ENCODE measurements at places on chromosomes 16 and 17. TPM values are rescaled to one million over a fixed set of nuclear protein-coding genes. Genes with fewer than 3 reads are reported as not detected.
A peak's percentile ranks its signal among the peaks of the same experiment; 100 is the strongest.

- H3K4me1 ChIP-seq: no peaks in the 10 kb centered on the region
- no peak overlapping the region for H3K4me3 ChIP-seq
- no peak overlapping the region for H3K27ac ChIP-seq
- H3K36me3 ChIP-seq: no peaks in the 10 kb centered on the region
- H3K27me3 ChIP-seq: no peaks in the 10 kb centered on the region
These were observed 20.0 kb downstream of the CHAD start for GRCh38 chr17:50448643-50449042.

The RNF157 gene
- total RNA-seq: 17.7 TPM

The C16orf86 gene
- total RNA-seq: 3.2 TPM

The MT1G gene
- not detected for total RNA-seq

The TAT gene
- total RNA-seq: not detected

The NOD2 gene
- 11.7 TPM for total RNA-seq

The SYCE1L gene
- 15.8 TPM for total RNA-seq

The CD300E gene
- total RNA-seq: not detected

The ZNF750 gene
- not detected for total RNA-seq

The SLC5A2 gene
- total RNA-seq: 3.8 TPM

GRCh38 chr16:19291475-19291874, 5.9 kb downstream of the CLEC19A start:
- DNase-seq: no peak
- H3K36me3 ChIP-seq: no peaks in the 10 kb centered on the region
- no peaks in the 10 kb centered on the region for H3K4me1 ChIP-seq
- H3K27ac ChIP-seq: no peak overlapping the region

The ARHGDIG gene
- total RNA-seq: not detected

The SBK1 gene
- 20.2 TPM for total RNA-seq

- no peaks in the 10 kb centered on the region for H3K27me3 ChIP-seq
- H3K4me3 ChIP-seq: no peak overlapping the region
- no peak for DNase-seq
These were observed 14.2 kb downstream of the USP10 start for GRCh38 chr16:84714028-84714427.

DNA sequence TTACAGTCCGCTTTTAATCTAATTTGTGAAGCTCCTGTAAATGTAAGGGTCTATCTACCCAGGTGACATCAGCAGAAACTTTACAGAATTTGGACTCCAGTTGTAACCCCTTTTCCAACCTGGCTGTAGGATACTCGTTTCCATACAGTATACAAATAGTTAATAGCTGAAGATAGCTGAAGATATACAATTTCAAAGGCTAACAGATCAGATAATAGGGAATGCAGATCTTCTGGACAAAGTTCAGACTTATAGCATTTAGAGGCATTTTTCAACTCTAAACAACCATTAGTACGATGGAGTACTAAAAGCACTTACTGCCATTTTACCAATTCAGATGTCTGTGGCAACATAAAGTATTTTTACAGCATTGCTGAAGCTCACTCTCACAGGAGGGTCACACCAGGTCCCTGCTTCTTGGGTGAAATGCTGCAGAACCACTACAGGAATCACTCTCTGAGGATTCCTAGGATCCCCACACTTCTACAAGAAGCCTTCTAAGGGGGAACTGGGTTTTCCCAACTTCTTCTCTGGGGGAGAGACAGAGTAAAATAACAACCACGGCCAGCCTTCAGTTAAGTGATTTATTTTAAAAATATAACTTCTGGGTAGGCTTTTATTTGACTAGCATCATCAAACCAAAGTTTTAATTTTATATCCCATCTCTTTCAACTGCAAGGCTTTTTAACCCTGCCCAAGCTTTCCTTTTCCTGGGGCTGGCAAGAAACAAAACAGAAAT, 2.9 kb downstream of the VEZF1 start:
- H3K4me1 ChIP-seq: peaks cover 68% of the 10 kb centered on the region
- peaks cover 25% of the 10 kb centered on the region for H3K36me3 ChIP-seq
- H3K27me3 ChIP-seq: no peaks in the 10 kb centered on the region

- H3K36me3 ChIP-seq: no peaks in the 10 kb centered on the region
- H3K4me1 ChIP-seq: peaks cover 19% of the 10 kb centered on the region
- H3K27ac ChIP-seq: no peak overlapping the region
- no peak for DNase-seq
- H3K4me3 ChIP-seq: no peak overlapping the region
- H3K27me3 ChIP-seq: peaks cover 8% of the 10 kb centered on the region
These were observed 571 bp downstream of the CAVIN1 start for GRCh38 chr17:42422412-42422957.

The PRSS22 gene
- total RNA-seq: not detected

The USH1G gene
- total RNA-seq: not detected

- no peaks in the 10 kb centered on the region for H3K4me1 ChIP-seq
- H3K36me3 ChIP-seq: no peaks in the 10 kb centered on the region
- H3K27ac ChIP-seq: no peak overlapping the region
- H3K4me3 ChIP-seq: no peak overlapping the region
- no peak for DNase-seq
These were observed 12.9 kb upstream of the MEIOB start for GRCh38 chr16:1884889-1885288.

The CCL1 gene
- not detected for total RNA-seq

DNA sequence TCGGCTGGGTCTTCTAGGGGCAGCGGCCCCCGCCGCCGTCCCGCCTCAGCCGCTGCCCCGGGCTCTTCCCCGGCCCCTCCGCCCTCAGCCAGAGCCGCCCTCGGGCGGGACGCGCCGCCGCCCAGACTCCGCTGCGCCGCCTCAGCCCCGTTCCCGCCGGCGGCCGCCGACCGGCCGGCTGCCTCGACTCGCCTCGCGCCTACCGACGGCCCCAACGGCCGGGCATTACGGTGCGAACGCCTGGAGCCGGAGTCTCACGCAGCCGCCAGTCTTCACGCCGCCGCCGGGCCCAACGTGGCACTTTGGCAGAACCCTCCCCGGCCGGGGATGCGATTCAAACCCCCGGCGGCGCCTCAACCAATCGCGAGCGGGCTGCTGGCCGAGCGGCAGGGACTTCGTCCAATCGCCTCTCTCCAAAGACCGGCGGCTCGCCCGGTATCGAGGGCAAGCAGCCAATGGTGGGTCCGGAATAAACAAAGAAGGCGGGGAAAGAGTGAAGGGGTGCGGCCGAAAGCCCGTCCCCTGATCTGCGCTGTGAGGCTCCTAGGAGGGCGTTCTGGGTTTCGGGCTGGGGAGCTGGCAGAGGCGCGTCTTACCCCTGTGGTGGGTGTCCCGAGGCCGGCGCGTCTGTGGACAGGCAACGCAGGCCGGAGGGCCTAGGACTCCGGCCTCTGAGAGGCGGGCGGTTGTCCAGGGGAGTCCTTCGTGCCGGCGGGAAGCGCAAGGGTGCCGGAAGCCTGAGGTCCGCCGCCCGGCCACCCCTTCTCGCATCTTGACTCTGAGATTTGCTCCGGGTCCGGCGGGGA, at the start of gene CDR2:
Gene CDR2 (minus strand): TSS at position 309 of the 806 bp plus-strand sequence. CDS start 310 bp downstream, outside the sequence.
- DNase-seq: peak; percentile 98
- H3K27me3 ChIP-seq: no peaks in the 10 kb centered on the region
- H3K36me3 ChIP-seq: peaks cover 5% of the 10 kb centered on the region
- peak within 1 kb of the TSS; percentile 73 for H3K27ac ChIP-seq
- H3K4me3 ChIP-seq: peak within 1 kb of the TSS; percentile 96

GRCh38 chr17:22512997-22513538, 820.7 kb downstream of the KCNJ18 start:
- no peaks in the 10 kb centered on the region for H3K4me1 ChIP-seq
- no peak for DNase-seq
- no peaks in the 10 kb centered on the region for H3K27me3 ChIP-seq
- no peak overlapping the region for H3K4me3 ChIP-seq

DNA sequence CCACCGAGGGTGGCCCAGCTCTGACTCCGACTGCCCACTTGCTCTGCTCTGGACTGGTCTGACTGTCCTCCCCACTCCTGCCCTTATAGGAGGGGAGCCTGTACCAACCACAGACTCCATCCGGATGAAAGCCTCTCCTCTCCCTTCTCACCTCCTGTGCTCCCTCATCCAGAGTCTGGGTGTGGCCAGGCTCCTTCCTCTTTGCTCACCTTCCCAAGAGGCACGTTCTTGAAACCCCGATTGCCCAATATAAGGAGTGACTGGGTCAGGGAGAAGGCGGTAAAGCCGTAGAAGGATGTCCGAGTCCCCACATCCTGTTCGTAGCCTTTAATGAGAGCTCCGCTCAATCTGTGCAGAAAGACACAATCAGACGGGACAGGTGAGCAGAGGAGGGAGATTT, 17.1 kb downstream of the ST6GALNAC1 start:
- no peak for DNase-seq
- no peak overlapping the region for H3K4me3 ChIP-seq
- no peak overlapping the region for H3K27ac ChIP-seq
- peaks cover 4% of the 10 kb centered on the region for H3K27me3 ChIP-seq
- peaks cover 3% of the 10 kb centered on the region for H3K4me1 ChIP-seq
- no peaks in the 10 kb centered on the region for H3K36me3 ChIP-seq

DNA sequence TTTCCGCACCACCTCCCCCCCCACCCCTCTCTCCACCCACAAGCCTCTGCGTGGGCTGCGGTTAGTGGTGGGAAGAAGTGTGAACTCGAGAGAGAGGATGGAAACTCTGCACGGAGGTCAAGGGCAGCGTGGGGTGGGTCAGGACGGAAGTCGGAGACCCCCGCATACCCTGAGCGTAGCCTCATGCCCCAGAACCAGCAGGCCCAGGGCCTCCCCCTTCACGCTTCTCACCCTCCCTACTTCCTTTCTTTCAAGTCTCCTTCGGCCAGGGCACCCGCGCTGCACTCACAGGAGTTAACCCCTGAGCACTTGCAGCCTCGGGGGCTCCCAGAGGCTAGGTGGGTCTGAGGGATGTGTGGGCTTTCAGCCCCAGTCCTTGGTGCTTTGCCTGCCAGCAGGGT, 9.2 kb downstream of the TBKBP1 start:
- no peaks in the 10 kb centered on the region for H3K27me3 ChIP-seq
- DNase-seq: peak; percentile 66
- H3K27ac ChIP-seq: peak overlapping the region; percentile 33
- no peaks in the 10 kb centered on the region for H3K36me3 ChIP-seq
- peaks cover 63% of the 10 kb centered on the region for H3K4me1 ChIP-seq

GRCh38 chr16:88538366-88539060, 31.7 kb upstream of the ZC3H18 start:
- H3K36me3 ChIP-seq: no peaks in the 10 kb centered on the region
- DNase-seq: no peak
- peaks cover 10% of the 10 kb centered on the region for H3K4me1 ChIP-seq
- no peak overlapping the region for H3K4me3 ChIP-seq
- no peaks in the 10 kb centered on the region for H3K27me3 ChIP-seq
- H3K27ac ChIP-seq: no peak overlapping the region

DNA sequence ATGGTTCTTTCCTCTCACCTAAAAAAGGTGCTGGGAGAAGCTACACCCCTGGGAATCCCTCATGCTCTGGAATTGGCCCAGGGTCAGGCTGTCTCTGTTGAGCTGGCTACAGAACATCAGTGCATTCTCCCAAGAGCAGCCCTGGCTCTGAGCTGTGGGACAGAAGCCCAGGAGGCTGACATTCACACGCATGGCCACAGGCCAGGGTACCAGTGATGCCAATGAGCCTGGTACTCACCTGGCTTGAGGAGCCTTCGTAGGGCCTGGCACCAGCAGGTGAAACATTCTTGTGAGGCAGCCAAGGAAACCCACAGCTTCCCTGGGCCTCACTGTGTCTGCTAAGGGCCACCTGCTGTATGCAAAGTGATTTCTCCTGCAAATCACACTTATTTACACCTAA, 121.7 kb upstream of the CCL2 start:
- DNase-seq: no peak
- H3K27me3 ChIP-seq: no peaks in the 10 kb centered on the region
- H3K4me1 ChIP-seq: no peaks in the 10 kb centered on the region
- H3K4me3 ChIP-seq: no peak overlapping the region
- H3K36me3 ChIP-seq: no peaks in the 10 kb centered on the region

- H3K4me1 ChIP-seq: no peaks in the 10 kb centered on the region
- no peaks in the 10 kb centered on the region for H3K27me3 ChIP-seq
- no peaks in the 10 kb centered on the region for H3K36me3 ChIP-seq
- H3K4me3 ChIP-seq: no peak overlapping the region
These were observed 85.1 kb downstream of the TNFRSF13B start for GRCh38 chr17:16886655-16887322.

GRCh38 chr16:50539053-50539695, 9.0 kb upstream of the NKD1 start:
- H3K27ac ChIP-seq: no peak overlapping the region
- no peaks in the 10 kb centered on the region for H3K27me3 ChIP-seq
- DNase-seq: no peak
- H3K36me3 ChIP-seq: no peaks in the 10 kb centered on the region

The JPH3 gene
- total RNA-seq: not detected

- DNase-seq: no peak
- peaks cover under 1% of the 10 kb centered on the region for H3K27me3 ChIP-seq
- H3K36me3 ChIP-seq: peaks cover 28% of the 10 kb centered on the region
- H3K4me3 ChIP-seq: peak overlapping the region; percentile 76
These were observed 452 bp upstream of the E2F4 start for GRCh38 chr16:67191411-67191994.

The KRT20 gene
- total RNA-seq: not detected

GRCh38 chr17:60750640-60751039, 73.0 kb downstream of the BCAS3 start:
- H3K27ac ChIP-seq: no peak overlapping the region
- peaks cover 4% of the 10 kb centered on the region for H3K36me3 ChIP-seq
- no peak for DNase-seq
- H3K4me3 ChIP-seq: no peak overlapping the region
- no peaks in the 10 kb centered on the region for H3K4me1 ChIP-seq

DNA sequence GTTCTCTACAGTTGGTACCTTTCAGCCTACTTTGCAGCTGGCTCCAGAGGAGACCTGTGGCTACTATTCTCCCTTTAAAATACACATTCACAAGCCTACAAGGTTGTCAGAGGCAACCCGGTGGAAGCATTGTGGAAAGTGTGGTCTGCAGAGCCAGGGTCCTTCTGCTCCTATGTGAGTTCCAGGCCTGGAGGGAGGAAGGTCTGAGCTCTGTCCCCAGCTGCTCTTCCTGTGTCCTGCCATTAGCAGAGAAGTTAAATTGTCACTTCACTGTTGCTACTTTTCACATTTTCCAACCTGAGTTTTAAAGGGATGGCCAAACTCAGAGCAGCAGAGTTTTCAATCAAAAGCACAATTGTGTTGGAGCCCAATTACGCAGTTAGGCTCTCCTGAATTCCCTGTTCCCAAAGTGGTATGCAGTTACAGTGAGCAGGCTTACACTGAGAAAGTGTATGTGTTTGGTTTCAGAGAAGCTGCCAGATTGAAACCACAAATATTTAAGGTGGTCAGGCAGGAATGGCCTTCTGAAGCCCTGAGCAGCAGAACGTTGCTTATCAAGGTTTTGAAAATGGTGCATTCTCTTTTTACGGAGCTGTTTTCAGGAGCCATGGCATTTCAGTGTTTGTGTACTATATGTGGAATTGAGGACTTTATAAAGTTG, 25.0 kb downstream of the MAP3K3 start:
- peaks cover 8% of the 10 kb centered on the region for H3K4me1 ChIP-seq
- H3K4me3 ChIP-seq: no peak overlapping the region
- no peak for DNase-seq
- H3K27ac ChIP-seq: no peak overlapping the region

The KCNG4 gene
- not detected for total RNA-seq
